ENCODE measurements at places on chromosomes 12 and 14. TPM values are rescaled to one million over a fixed set of nuclear protein-coding genes. Genes with fewer than 3 reads are reported as not detected.

ETFBKMT gene
- 1.7 TPM for total RNA-seq

CLEC1B gene
- total RNA-seq: not detected

NYNRIN gene
- total RNA-seq: 18.3 TPM

SLC2A14 gene
- total RNA-seq: 18.2 TPM

GYS2 gene
- not detected for total RNA-seq

CLEC2D gene
- total RNA-seq: 6.2 TPM

ACTN1 gene
- total RNA-seq: 262 TPM

COX8C gene
- total RNA-seq: not detected

DNA sequence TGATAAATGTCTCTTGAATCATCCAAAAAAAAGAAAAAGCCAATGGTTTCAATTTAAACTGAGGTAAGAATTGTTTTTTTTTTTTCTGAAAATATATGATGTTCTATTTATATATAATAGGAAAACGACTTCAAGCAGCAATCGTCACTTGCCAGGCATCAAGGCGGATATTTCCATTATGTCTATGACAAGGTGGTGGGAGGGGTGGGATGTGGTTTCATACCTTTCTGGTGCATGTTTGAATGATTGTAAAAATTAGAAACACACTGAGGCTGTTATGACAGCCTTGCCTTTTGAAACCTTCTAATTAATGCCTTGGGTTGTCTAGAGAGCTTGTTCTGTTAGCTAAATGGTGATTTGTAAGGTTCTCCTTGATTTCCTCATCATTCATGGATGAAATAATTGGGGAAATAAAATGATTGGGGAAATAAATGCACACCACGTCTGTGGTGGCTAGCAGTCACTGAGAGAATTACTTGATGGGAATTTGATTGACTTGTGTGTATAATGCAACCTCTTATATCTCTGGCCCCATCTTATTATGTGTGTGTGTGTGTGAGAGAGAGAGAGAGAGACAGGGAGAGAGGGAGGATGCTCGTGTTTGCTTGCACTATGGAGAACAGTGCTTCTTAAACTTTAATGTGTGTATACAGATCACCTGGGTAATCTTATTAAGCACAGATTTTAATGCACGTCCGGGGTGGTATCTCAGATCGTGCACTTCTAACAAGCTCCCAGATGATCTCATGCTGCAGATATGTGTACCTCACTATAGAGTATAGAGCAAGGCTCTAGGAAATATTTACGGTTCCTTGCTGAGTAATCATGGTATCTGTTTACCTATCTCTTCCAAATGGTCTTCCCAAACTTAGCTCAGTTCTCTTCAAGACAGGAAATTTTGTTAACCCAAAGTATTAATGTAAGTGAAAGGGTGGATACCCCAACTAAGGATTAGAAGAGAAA lies 502.6 kb downstream of the DIO2 start:
- H3K4me3 ChIP-seq: no peak overlapping the region

- no peaks in the 10 kb centered on the region for H3K4me1 ChIP-seq
- DNase-seq: no peak
- H3K27me3 ChIP-seq: peaks cover 98% of the 10 kb centered on the region
- no peaks in the 10 kb centered on the region for H3K36me3 ChIP-seq
- no peak overlapping the region for H3K4me3 ChIP-seq
Measured at GRCh38 chr12:57622293-57623245, 10.4 kb downstream of the B4GALNT1 start.

DNA sequence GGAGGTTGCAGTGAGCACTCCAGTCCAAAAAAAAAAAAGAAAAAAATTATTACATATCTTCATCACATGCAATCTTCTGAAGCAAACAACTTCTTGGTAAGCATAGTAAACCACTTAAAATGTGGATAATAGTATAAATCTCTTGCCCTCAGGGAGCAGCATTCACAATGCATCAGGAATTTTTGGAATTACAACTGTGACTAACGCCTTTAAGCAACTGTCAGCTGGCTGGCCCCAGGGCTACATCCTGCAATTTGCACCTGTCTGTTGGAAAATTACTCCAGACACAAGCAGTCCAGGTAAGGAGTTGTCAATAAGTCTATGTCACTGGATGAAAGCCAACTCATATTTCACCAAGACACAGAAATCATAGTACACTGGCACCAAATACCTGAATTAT lies 5.5 kb upstream of the SLC7A7 start:
- H3K4me1 ChIP-seq: peaks cover 21% of the 10 kb centered on the region
- no peaks in the 10 kb centered on the region for H3K36me3 ChIP-seq
- H3K27me3 ChIP-seq: no peaks in the 10 kb centered on the region

DNA sequence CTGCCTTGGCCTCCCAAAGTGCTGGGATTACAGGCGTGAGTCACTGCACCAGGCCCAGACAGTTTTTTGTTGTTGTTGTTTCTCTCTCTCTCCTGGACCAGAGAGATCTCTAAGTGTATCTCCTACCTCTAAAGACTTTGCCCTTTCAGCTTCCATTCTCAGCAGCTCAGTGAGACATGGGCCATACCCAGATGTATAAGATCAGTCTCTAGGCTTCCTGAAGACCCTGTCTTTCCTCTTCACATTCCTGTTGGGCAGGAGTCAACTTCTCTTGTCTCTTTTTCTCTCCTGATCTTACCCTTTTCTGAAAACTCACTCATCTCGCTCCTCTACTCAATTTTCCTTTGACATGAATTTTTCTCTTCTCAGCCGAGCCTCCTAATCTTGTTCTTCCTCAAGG lies 42.0 kb downstream of the KCNK13 start:
- H3K4me3 ChIP-seq: no peak overlapping the region
- H3K4me1 ChIP-seq: no peaks in the 10 kb centered on the region
- DNase-seq: no peak
- H3K27ac ChIP-seq: no peak overlapping the region
- H3K27me3 ChIP-seq: no peaks in the 10 kb centered on the region
- no peaks in the 10 kb centered on the region for H3K36me3 ChIP-seq

GRCh38 chr12:26938701-26939062 lies 412 bp downstream of the FGFR1OP2 start:
- H3K36me3 ChIP-seq: no peaks in the 10 kb centered on the region
- peaks cover 2% of the 10 kb centered on the region for H3K4me1 ChIP-seq
- DNase-seq: no peak
- peak overlapping the region; percentile 85 for H3K27ac ChIP-seq
- no peaks in the 10 kb centered on the region for H3K27me3 ChIP-seq

GRCh38 chr14:20610002-20610765 lies 19.0 kb upstream of the RNASE12 start:
- no peaks in the 10 kb centered on the region for H3K36me3 ChIP-seq
- no peaks in the 10 kb centered on the region for H3K4me1 ChIP-seq
- no peaks in the 10 kb centered on the region for H3K27me3 ChIP-seq
- peak overlapping the region; percentile 8 for H3K27ac ChIP-seq
- DNase-seq: no peak
- peak overlapping the region; percentile 94 for H3K4me3 ChIP-seq

GRCh38 chr14:87698481-87698880 lies 294.5 kb downstream of the GALC start:
- no peak overlapping the region for H3K27ac ChIP-seq
- H3K4me3 ChIP-seq: no peak overlapping the region
- no peaks in the 10 kb centered on the region for H3K36me3 ChIP-seq
- H3K4me1 ChIP-seq: no peaks in the 10 kb centered on the region
- no peak for DNase-seq

DNA sequence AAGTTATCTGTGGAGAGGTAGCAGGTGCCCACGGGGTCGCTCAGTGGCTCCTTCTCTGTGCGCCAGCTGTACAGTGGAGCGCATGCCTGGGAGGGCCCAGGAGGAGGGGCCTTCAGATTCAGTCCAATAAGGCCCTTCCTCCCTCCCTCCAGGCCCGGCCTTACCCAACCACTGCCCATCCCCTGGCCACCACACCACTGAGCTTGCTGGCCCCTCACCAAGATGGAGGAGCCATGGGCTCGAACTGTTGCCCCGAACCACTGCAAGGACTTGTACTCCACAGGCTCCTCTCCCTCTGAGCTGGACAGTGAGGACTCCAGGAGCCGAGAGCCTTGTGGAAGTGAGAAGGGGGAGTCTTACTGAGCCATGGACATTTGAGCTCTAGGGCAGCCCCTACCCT lies 9.8 kb downstream of the ITGA5 start:
- peaks cover 1% of the 10 kb centered on the region for H3K4me1 ChIP-seq
- no peak overlapping the region for H3K27ac ChIP-seq
- H3K4me3 ChIP-seq: no peak overlapping the region
- no peak for DNase-seq
- no peaks in the 10 kb centered on the region for H3K27me3 ChIP-seq
- no peaks in the 10 kb centered on the region for H3K36me3 ChIP-seq

- H3K27ac ChIP-seq: no peak overlapping the region
- DNase-seq: no peak
- no peaks in the 10 kb centered on the region for H3K36me3 ChIP-seq
- H3K4me3 ChIP-seq: no peak overlapping the region
- no peaks in the 10 kb centered on the region for H3K4me1 ChIP-seq
Measured at GRCh38 chr12:84036912-84037311, 875.7 kb downstream of the SLC6A15 start.

DNA sequence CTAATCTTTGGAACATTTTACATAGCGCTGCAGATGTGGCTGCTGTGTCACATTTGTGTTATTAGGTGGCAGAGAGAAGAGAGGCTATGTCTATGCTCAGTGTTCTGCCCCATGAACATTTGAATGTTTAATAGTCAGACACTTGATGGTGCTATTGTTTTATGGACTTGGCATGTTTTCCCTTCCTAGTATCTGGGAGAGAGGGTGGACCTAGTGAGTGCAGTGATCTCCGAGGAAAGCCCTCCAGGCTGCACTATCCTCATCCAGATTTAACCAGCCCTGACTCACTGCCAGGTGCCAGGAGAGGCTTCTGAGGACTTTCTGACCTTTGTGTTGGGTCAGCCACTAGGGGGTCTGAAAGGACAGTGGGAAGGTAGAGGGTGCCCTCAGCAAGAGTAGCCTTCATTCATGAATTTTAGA lies 24.3 kb downstream of the ZFC3H1 start:
- no peak overlapping the region for H3K27ac ChIP-seq
- no peaks in the 10 kb centered on the region for H3K4me1 ChIP-seq
- peaks cover 4% of the 10 kb centered on the region for H3K36me3 ChIP-seq
- no peak for DNase-seq

DNA sequence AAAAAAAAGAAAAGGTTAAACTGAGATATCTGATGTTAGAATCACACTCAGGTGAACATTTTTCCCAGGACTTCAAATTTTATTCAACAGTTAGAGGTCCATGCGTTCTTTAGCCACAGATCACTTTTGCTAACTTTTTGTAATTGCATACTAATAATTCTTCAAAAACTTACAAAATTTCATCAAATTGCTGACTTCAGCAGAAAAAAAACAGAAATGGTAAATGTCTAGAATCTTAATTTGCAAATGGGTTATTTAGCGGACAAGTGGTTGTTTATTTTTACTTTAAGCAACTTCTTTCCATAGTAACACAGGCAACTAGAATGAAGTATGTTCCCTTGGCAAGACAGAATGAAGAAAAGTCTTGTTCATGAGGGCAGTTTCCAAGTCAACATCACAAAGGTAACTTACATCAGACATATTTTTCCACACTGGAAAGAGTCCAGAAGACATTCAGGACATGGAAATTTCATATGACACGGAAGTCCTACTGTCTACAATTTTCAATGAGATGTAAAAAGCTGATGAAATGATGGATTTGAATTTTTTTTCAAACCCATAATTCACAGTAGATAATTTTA lies 62.5 kb upstream of the SOX5 start:
- H3K27me3 ChIP-seq: peaks cover 28% of the 10 kb centered on the region
- H3K4me3 ChIP-seq: no peak overlapping the region
- H3K4me1 ChIP-seq: no peaks in the 10 kb centered on the region
- DNase-seq: no peak

DNA sequence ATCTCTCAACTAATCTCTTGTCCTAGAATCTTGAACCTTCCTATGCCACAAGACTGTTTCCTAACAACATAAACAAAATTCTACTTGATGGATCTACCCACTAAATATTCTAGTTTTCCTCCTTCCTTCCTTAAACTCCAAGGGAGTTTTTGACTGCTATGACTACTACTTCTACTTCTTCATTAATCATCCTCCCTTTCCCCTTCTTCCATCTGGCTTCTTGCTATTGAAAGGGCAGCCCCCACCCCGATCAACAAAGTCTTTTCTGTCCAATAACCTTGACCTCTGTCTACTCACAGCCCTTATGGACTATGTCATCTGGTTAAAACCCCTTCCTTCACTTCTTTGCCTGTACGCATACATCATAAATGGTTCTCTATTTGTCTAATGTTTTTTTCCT lies 5.6 kb downstream of the LTA4H start:
- DNase-seq: no peak
- H3K27ac ChIP-seq: no peak overlapping the region
- peaks cover 42% of the 10 kb centered on the region for H3K36me3 ChIP-seq
- no peak overlapping the region for H3K4me3 ChIP-seq

DNA sequence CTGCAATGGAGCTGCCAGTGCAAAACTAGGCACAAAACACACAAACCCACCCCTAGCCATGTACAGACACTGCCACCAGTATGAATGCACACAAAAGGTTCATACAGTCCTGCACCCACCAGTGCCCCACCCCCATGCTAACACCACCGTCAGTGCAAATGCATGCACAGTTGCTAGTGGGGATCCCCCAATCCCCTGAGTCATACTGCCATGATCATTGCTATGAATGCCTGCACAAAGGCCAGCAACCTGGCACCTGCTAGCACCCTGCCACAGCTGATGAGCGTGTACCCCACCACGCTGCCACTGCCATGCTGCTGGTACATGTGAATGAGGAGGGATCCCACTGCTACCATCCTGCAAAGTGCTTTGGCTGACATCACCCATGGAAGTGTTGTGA lies 23.9 kb downstream of the PZP start:
- no peaks in the 10 kb centered on the region for H3K27me3 ChIP-seq
- no peaks in the 10 kb centered on the region for H3K4me1 ChIP-seq
- H3K4me3 ChIP-seq: no peak overlapping the region

- H3K27ac ChIP-seq: no peak overlapping the region
- H3K36me3 ChIP-seq: no peaks in the 10 kb centered on the region
- H3K27me3 ChIP-seq: no peaks in the 10 kb centered on the region
- H3K4me3 ChIP-seq: no peak overlapping the region
- no peak for DNase-seq
Measured at GRCh38 chr12:9120487-9121184, 4.9 kb upstream of the A2M start.

- no peak overlapping the region for H3K4me3 ChIP-seq
- DNase-seq: no peak
Measured at GRCh38 chr12:52256584-52256935, 17.9 kb upstream of the KRT86 start.

DNA sequence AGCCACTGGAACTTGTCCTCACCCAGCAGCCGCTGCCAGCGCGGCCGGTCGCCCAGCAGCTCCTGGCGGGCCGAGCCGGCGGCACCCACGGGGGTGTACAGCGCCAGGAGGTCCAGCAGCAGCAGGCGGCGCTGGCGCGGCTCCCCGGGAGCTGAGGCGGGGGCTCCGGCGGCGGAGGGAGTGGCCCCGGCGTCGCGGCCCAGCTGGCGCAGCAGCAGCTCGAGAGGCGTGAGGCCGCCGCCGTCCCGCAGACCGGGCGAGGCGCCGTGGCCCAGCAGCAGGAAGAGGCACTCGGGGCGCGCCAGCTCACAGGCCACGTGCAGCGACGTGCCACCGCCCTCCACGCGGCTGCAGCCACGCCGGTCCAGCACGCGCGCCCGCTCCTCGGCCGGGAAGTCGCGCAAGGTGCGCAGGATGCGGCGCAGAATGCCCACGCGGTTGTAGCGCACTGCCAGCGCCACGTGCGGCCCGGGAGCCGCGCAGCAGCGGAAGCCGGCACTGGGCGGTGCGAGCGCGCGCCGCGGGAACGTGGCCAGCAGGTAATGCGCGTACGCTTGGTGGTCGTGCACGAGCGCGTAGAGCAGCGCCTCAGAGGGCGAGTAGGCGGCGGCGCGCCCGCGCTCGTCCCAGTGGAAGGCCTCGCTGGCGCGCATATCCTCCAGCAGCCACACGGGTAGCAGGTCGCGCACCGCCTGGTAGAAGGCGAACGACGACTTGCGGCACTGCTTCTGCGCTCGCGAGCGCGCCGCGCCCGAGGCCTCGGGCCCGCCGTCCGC lies 2.3 kb downstream of the ANKRD9 start:
- H3K4me3 ChIP-seq: no peak overlapping the region
- DNase-seq: no peak
- no peaks in the 10 kb centered on the region for H3K27me3 ChIP-seq

All from H1 (cell line).